ENCODE measurements at places on chromosomes 2 and 18.

DNA sequence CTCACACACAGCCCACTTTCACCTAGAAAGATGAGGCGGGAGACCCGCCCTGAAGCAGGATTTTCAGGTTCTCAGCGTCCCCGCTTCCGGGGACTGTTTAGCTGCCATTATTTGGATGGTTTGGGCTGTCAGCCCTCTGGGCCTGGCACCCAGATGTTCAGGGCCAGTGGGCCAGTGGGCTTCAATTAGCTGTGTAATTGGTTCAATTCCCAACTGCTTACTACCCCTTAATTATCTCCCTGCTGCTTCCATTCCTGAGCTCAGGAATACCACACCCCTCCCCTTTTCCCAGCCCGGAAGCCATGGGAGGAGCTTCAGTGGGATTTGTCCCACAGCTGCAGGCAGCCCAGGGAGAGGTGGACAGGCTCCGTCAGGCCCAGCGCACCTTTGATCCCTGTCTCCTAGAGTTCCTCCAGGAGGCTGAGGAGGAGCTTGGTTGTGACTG lies 114.1 kb upstream of the MYCN start:
- DNase-seq = no peak

GRCh38 chr2:152497481-152498052 lies 162.6 kb downstream of the FMNL2 start:
- DNase-seq = peak; percentile 45

GRCh38 chr2:66573821-66574233 lies 138.9 kb downstream of the MEIS1 start:
- no peak for DNase-seq

DNA sequence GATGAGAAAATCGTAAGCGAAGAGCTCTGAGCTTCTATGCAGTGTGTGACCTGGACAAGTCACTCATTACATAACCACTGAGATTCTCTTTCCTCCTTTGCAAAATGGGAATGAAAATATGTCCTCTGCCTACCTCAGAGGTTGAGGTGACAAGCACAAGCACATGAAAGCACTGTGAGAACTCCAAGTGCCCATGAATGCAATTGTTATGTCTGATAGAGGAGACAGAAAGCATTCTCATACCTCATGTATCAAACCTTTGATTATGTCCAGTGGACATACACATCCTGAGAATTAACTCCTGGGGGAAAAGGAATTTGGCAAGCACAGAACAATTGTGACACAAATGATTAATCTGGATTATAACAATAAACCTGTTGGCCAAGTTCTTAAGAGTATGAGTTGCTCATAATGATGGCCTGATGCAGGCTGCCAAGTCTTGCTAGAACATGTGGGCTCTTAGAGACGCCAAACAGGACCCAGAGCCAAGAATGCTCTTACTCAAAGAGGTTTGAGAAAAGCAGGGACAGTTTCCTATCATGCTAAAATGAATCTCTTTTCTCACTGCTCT lies 8.5 kb upstream of the RMDN2 start:
- DNase-seq = no peak

GRCh38 chr18:73381016-73381698 lies 513.4 kb upstream of the NETO1 start:
- DNase-seq = no peak

GRCh38 chr18:77320971-77321559 lies 71.4 kb downstream of the GALR1 start:
- DNase-seq = no peak

GRCh38 chr2:219059725-219060682 lies 717 bp downstream of the IHH start:
- DNase-seq = no peak

DNA sequence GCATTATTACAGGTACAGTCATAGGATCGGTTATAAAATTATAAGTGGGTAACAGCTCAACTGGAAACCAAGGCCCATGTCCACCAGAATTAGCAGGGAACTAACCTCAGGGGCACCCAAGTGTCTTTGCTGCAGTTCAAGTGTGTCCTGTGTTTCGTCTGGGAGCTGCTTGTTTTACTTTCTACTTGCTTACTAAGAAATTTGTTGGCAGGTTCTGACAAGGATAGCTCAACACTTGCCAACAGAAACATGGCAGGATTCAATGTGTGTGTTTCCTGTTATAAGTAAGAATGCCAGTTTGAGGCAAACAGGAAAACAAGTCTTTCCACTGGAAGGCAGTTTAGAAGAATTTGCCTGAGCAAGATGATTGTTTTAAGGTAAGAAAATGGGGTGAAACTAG lies 104.5 kb downstream of the EPHA4 start:
- no peak for DNase-seq

GRCh38 chr2:234625626-234626250 lies 128.9 kb upstream of the ARL4C start:
- DNase-seq = no peak

DNA sequence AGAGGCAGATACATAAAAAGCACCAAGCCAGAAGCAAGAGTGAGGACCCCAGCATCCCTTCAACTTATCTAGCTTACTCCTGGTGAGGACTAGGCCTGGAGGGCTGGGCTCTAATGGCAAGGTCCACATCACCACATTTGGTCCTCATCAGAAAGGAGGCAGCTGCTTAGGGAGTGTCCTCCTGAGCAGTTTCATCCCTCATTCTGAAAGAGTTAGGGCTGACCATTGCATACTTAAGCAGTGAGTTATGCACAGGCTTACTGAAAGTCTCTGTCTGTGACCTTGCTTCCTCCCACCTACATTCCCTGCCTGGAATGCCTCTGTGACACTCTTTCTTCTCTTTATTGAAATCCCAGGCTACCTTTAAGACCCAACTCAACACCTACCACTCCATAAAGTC lies 301.8 kb upstream of the ACVR2A start:
- DNase-seq = no peak

- DNase-seq = no peak
Measured at GRCh38 chr2:160469164-160469563, 24.4 kb downstream of the RBMS1 start.

DNA sequence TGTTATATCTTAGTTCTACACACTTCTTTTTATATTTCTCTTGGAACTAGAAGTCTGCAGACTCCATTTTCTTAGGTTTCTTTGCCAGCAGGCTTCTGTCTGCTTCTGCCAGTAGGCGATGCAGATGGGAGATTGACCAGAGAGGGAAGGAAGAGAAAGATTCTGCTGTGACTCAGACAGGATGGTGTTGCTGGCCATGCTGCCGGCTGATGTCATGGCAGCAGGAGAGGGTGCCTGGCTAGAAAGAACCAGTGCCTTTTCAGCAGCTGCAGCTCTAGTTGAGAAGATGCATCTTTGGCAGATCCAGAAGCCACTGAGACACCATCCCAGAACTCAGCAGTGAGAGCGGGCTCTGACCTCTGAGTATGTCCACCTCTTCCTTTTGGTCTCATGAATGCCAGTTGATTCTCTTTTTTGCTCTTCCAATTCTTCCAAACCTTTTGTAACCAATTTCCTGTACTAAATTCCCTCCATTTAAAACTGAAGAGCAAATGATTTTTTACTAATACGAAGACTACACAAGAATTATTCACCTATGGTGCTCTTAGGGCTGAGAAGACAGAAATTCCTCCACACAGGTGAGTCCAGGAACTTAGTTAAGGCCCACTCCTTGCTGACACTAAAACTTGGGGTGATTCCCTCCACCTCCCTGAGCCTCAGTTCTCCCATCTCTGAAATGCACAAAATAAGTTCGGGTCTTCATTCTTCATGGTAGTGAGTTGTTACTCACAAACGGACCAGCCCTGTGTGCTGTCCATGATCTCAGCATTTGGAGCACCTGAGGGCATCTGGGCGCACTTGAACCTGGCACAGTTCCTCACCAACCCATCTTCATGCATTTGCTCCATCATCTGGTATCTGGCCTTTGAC lies 200.7 kb downstream of the MYCN start:
- no peak for DNase-seq

- no peak for DNase-seq
Measured at GRCh38 chr2:173539615-173540014, 184.9 kb downstream of the CDCA7 start.

- DNase-seq = no peak
Measured at GRCh38 chr2:140808820-140809219, 1322.0 kb downstream of the LRP1B start.

DNA sequence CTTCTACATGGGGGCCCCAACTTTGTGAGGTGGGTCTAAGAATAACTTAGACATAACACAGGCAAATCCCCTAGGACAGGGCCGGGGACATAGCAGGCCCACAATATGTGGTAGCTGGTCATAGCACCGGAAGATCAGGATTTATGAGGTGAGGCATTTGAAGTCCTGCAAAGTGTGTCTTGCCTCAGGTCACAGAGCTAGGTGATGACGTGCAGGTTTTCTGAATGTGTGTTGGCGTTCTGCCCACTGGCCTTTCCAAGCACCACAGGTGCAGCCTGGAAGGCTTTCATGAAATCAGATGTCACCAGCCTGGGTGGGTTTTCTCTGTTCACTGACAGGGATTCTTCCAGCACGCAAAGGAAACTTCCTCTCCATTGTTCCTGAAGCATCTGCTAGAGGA lies 119.1 kb downstream of the LRATD1 start:
- DNase-seq = no peak

DNA sequence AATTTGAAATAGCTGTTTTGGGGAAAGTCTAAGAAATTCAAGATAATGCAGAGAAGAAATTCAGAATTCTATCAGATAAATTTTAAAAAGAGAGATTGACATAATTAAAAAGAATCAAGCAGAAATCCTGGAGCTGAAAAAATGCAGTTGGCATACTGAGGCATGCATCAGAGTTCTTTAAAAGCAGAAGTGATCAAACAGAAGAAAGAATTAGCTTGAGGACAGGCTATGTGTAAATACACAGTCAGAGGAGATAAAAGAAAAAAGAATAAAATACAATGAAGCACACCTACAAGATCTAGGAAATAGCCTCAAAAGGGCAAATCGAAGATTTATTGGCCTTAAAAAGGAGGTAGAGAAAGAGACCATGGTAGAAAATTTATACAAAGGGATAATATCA lies 57.1 kb downstream of the CYTIP start:
- DNase-seq = no peak

- no peak for DNase-seq
Measured at GRCh38 chr2:173914055-173914927, 50.9 kb downstream of the SP3 start.
